Activated CD4-positive, alpha-beta T cell treated with anti-CD3 and anti-CD28 coated beads, Interleukin-2, amount 50 U/mL, for 24 hours (primary cell): ENCODE measurements at places on chromosomes 7 and 10.

DNA sequence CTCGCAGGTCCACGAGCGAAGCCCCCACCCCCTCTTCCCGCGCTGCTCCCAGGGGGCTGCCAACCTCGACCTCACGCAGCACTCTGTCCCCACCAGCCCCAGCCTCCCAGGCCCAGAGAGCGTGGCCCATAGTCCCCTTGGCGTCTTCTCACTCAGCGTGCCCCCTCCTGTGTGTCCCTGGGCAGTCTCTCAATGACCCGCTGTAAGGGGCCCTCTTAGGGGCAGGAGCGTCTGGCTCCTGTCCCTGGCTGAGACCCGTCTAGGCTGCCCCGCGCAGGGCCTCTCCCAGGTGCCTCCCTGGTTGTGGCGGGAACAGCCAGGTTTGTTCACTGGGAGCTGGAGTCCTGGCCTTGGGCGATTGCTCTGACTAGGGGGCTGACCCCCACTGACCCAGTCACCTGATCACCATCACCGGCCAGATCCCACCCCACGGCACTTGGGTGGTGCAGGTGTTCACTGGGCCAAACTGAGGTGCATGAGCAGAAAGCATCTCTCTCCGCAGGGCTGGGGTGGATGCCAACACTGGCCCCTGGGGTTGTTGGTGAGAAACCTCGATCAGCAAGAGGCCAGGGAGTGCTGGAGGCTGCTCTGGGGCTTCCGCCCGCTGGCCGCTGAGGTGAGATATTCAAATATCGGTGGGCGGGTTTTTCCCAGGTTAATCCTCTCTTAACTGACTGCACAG is 12.6 kb upstream of the WDFY4 start:
- DNase-seq = no peak

DNA sequence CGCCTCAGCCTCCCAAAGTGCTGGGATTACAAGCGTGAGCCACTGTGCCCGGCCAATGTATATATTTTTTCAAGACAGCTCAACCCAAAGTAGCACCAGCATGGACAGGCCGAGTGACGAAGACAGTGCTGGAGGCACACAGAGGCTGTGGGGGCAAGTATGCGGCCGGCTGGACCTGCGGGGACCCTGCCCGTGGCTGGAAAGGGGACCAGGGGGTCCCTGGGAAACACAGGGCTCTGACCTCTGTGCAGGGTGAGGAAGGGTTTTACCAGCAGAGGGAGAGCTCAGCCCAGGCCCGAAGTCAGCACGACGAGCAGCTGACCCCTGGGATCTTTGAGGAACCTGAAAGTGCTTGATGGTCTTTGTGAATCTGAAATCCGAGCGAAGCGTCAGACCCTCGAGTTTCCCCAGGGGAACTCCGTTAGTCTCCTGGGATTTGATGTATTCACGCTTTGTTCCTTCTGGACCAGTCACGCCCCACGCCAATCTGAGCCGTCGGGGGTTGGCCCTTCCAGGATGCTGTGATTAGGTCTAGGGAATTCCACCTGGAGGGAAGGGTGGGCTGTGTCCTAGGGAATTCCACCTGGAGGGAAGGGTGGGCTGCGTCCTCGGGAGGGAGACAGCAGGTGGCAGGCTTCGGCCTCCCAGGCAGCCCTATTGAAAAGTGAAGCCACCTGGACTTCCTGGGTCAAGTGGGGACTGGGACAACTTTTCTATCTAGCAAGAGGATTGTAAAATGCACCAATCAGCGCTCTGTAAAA is 10.9 kb upstream of the ZFAND2A start:
- DNase-seq = no peak

- no peak for DNase-seq
Measured at GRCh38 chr10:63501954-63502353, 19.2 kb upstream of the REEP3 start.

GRCh38 chr7:72435925-72436480 is 23.9 kb upstream of the CALN1 start:
- no peak for DNase-seq

DNA sequence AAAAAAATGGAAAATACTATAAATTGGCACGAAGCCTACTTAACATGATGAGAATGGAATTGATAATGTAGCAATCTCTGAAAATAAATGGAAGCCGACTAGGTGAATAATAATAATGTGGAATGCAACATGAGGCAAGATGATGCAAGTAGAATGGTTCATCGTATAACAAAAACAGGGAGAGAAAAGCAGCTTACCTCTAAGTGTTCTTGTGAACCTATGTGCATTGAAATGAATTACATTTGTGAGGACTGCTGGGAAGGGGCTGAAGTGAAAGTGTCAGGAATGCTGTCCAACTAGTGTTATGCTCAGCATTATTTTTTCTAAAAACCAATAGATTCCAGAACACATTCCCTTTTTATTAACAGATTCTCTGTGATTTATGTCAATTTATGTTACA is 440.6 kb upstream of the LRRN3 start:
- no peak for DNase-seq

- no peak for DNase-seq
Measured at GRCh38 chr10:126917975-126918908, 13.0 kb downstream of the DOCK1 start.

DNA sequence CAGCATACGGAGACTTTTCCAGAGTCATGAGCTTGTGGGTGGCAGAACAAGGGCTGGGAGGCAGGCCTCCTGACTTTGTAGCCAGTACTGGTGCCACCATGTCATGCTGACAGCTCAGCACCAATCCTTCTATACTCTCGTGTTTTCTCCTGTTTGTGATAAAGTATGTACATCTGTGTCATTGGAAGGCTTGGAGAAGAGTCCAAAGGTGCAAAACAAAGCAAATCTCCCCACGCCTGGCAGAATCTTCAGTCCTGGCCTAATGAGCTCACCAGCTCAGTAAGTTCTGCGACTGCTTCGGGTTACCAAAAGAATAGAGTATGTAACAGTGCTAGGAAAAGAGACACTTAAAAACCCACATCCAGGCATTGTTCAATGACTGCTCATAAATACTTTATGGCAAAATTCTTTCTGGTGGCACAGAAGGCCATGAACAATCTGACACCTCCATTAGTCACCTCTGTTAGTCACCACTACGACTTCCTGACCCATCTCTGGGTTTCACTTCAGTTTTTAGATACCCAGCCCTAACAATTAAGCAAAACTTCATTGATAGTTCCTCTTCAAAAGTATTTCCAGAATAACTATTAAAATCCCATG is 24.5 kb downstream of the STEAP1 start:
- no peak for DNase-seq

- no peak for DNase-seq
Measured at GRCh38 chr7:16985621-16986020, 103.8 kb upstream of the AGR3 start.

DNA sequence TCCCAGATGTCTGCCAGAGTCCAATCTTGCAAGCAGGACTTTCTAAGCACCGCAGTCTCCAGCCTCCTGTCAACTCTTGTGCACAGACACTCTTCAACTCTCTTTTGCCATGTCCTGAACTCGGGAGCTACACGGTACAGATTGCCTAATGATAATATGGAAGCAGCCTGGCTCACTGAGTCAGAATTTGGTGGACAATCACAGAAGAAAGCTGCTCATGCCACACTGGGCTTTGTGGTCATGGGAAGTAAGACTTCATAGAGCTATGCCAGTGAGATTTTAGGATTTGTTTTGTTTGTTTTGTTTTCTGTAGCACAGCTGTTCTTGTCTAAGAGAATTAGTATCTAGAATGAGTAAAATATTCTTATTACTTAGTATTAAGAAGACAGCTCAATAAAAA is 144.1 kb upstream of the PRSS58 start:
- no peak for DNase-seq

GRCh38 chr7:29335188-29336083 is 140.9 kb downstream of the CHN2 start:
- no peak for DNase-seq

GRCh38 chr7:90988516-90988915 is 275.7 kb upstream of the FZD1 start:
- no peak for DNase-seq

GRCh38 chr7:84328571-84328970 is 134.0 kb upstream of the SEMA3A start:
- DNase-seq = no peak

DNA sequence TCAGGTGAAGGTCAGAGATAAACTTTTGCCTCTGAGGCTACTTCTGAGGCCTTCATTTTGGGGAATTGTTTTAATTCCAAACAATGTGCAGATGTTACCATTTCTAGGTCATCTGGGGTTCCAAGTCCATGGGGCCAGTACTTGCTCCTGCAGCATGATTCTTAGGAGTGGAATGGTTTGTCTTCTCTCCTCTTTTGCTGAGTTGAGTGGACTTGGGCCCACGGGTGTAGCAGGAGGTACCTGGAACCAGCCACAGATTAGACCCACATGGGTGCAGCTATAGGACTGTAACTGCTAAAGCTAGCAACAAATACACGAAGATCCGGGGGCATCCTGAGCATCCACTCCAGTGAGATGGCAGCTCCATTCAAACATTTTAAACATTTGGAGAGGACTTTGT is 41.6 kb downstream of the WIPF3 start:
- DNase-seq = no peak

GRCh38 chr7:132919771-132920170 is 162.1 kb downstream of the CHCHD3 start:
- DNase-seq = no peak

- DNase-seq = no peak
Measured at GRCh38 chr7:149884541-149884940, 10.8 kb downstream of the ATP6V0E2 start.

DNA sequence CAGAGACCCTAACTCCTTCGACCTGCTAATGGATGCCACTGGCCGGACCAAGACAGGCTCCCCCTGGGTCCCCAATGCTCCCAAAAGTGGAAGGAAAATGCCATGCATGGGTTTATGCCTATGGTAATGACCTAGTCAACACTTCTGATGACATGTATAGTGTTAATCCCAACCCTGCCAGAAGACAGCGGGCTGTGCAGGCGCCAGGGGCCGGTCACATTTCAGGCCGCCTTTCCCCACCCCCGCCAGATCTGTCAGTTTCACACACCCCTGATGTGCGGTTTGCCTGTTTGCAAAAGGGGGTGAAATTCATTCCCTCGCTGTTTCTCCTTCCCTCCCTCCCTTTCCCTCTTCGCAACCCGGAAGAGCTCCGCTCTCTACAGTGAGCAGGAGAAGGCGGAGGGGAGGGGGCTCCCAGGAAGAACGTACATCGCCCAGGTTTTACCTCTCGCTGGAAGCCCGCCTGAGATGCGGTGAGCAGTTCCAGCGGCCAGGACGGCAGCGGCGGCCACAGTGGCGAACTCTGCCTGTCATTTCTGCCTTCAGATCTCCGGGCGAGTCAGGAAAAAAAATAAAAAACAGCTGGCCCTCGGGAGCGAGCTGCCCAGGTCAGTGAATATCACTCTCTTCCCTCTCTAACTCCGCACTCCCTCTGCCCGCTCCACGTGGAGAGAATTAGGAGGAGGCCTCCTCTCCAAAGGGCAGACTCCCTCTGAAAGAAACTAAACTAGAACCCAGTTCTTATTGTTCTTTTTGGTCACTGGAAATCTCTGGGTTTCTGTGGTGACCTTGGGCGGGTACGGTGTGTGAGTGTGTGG is 9.4 kb upstream of the GATA3 start:
- DNase-seq = no peak

DNA sequence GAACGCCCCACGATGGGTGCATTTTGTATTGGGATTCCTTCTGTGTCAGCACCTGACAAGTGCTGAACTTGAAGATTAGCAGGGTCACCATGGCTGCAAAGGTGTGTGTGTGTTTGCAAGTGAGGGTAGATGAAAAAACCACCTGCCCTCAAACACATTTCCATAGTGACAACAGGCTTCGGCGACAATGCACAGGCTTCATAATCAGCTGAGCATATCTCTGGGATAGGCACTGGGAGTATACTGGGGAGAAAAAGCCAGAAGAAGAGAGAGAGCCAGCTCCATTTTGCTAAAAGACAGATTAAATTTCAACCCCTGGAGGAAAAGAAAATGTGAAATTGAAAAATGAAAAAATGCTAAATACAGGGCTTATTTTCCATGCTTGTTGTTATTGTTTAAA is 656.1 kb downstream of the INHBA start:
- no peak for DNase-seq

- DNase-seq = no peak
Measured at GRCh38 chr10:29306688-29307087, 17.8 kb downstream of the LYZL1 start.

GRCh38 chr10:76115471-76116155 is 684.2 kb downstream of the LRMDA start:
- no peak for DNase-seq

DNA sequence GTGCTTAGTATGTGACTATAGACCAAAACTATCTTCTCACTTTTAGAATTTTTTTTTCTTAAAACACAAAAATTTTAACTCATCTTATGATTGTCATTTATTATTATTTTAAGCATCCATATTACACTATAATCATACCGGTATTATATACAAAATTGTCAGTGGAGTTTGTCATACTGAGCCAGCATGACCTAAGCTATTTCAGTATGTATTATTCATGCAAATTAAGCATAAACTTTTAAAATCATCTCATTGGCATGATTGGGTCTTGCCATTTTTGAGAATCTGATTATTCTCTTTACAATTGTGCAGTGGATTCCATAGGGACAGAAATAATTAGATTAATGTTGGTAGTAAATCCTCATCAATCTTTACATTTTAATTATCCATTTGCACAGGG is 46.2 kb upstream of the STMP1 start:
- DNase-seq = no peak

DNA sequence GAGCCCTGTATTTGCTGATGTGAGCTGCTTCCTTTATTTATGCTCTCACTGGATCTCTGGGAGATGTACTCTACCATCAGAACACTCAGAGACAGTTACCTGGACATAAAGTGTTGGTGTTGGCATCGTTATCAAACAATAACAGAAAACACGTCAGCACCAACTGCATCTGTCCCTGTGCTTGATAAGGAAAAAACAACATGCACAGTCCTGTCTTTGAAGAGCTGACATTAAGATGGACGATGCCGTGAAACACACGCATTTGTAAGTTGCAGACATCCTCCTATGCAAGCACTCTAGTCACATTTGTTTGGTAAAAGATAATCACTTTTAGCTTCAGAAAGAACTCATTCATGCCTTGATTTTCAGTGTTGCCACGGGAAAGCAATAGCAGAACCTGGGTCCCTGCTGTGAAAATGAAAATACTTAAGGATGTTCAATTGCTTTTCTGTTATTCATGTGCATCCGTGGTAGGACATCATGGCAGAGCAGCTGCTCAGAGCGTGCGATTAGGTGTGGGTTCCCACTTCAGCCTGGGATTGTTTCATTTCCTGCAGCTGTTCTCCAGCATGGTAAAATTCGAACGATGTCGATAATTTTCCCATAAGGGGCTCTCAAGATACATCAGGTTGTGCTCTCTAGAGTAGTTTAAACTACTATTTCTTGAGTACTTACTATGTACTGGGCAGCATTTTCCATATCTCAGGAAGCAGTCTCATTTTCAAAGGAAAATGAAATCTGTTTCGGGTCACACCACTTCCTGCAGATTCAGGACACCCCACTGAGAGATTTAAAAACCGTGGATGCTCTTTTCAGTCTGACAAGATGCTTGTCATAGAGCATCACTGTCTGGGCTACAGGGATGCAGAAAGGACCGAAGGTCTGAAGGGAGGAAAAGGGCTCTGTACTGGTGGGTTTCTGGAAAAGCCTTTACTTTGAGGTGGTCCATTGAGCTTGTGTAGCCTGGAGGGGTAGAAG is 248.7 kb downstream of the CAMK1D start:
- DNase-seq = no peak

GRCh38 chr7:157613575-157614322 is 276.9 kb downstream of the DNAJB6 start:
- DNase-seq = no peak

GRCh38 chr10:88804083-88804812 is 1.7 kb downstream of the LIPM start:
- no peak for DNase-seq
